ENCODE measurements at places on chromosomes 4 and X.
A peak's percentile ranks its signal among the peaks of the same experiment; 100 is the strongest.

GRCh38 chr4:18389115-18389514 is 367.6 kb upstream of the LCORL start:
- no peak for DNase-seq

DNA sequence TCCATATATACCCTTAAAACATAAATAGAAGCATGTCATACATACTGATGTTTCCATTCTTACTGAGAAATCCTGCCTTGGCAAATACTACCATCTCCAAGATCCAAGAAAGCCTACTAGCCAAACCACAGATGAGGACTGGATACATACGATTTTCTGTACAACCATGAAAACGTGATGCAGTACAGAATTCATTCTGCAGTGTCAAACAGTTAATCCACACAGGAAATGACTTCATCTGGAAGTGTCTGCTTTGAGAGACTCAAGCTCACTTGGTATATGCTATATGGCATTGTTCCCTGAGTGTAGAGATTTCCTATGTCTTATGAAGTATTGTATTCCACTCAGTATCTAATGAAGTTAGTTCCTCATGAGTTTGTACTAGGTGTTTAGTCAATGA is 94.3 kb downstream of the CT47B1 start:
- DNase-seq: no peak

DNA sequence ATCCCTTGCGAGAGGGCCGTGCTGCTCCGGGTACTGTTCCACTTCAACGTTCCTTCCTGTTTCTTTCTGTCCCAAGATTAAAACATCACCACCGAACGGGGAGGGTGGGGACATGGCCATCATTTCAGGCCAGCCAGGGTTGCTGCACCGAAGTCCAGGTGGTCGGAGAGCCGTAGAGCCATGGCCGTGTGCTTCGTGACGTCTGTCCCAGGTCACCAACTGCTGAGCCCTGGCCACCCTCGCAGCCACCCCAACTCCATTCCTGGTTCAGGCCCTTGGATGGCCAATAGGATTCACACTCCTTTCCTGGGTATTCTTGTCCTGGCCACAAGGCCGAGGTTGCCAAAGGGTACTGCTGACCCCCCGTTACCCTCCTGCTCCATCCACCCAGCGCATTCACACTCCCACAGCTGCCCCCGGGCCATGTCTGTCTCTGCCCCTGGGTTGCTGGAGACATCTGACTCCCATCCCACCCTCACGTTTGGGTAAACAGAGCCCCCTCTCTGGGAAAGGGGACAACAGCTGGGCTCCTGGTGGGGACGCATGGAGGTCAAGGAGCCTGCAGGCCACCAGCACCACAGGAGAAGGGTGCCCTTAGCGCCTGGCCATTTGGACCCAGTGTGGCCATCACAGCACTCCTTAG is 103.2 kb downstream of the HMX1 start:
- DNase-seq: no peak

DNA sequence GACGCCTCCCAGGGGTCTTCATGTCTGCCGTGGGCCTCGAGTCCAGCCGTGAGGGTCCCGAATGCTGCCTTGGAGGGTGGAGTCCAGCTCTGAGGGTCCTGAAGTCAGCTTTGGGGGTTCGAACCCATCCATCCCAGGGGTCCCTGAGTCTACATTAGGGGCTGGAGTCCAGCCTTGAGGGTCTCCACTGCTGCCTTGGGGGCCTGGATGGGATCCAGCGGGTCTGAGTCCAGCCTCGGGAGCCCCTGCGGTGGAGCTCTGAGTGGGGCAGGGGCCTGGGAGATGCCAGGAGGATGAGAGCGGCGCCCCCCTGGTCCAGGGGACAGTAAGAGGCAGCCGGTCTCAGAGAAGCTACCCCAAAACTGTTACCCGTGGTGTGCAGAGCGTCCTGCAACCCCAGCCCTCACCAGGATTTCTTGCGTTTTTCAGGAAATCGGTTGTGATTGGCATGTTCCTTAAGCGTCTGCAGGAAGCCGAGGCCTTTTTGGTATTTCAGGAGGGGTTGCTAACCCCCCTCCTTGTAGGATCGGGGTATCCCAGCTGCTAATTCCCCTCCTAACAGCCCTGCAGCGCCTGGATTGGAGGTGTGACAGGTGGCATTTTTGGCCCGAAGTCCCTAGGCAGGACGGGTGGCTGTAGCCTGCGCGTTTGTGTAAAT is 1.7 kb upstream of the GTPBP6 start:
- DNase-seq: no peak

DNA sequence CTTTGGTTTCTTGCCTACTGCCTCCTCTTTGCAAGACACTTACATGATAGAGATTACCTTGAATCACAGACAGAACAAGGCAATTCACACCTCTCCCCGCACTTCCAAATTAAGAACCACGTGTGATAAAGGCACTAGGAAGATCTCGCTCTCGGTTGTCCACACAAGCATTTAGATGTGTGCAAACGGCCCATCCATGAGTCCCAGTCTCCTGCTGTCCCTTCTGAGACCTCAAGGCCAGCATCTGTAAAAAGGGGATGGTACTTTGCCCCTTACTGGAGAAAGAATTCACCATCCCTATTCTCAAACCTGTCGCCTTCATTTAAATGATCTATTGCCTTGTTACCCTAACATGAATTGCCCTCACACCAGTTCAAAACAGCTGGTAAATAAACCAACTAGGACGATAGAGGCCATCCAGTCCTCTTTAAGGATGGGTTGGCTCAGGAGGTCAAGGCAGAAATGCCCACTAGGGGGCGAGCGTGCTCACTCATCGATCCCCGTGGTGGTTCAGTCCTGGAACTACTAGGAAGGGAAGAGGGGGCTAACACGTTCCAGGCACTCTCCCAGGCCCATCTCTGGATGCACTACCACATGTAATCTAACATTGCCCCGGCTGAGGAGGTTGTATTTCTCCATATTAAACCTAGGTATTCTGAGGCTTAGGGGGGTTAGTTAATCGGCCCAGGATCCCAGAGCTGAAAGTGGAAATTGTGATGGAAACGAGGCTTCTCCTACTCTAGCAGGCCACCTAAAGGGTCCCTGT is 95.8 kb downstream of the DHX15 start:
- peak; percentile 74 for DNase-seq

GRCh38 chr4:183770906-183771305 is 111.8 kb downstream of the TRAPPC11 start:
- no peak for DNase-seq

- no peak for DNase-seq
These were observed 7.0 kb upstream of the TRPC5OS start for GRCh38 chrX:111868726-111869638.

- DNase-seq: no peak
These were observed 94.2 kb upstream of the NKX1-1 start for GRCh38 chr4:1500231-1500965.

GRCh38 chrX:155819966-155820491 is 61.1 kb upstream of the VAMP7 start:
- DNase-seq: peak; percentile 57

DNA sequence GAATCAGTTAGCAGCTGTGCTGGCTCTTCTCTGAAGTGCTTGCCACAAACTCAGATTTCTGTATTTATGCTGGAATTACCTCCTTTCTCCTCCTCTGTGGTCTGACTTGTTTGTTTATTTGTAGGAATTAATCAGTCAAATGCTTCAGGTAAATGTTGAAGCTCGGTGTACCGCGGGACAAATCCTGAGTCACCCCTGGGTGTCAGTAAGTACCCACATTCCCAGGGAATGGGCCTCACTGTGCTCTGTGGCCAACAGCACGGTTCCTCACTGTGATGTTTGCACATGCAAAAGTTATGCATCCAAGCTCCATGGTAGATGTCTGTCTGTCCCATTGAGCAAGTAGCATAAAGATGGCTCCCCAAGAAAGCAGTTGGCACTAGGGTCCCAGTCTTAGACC is 169.9 kb downstream of the DCLK2 start:
- DNase-seq: no peak

DNA sequence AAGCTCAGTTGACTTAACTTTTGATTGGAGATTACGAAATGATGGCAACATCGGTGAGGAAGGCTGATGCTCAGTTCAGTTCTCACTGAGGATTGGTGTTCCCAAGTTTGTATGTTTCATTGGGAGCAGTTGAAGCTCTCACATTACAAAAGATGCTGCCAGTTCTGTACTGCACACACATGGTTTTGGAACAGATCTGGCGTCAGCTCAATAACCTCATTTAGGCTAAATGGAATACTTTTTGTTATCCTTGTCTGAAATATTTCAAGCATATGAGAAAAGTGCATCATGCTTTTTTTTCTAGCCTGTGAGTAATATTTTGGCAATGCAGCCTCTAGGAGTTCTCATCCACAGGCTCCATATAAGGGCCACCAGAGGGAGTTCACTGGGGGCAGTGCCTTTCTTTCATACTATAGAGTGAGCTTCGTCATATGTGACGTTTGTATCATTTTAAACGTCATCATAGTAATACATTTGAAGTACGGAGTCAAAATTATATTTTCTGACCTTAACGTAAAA is 4.1 kb downstream of the ENPEP start:
- DNase-seq: peak; percentile 21

DNA sequence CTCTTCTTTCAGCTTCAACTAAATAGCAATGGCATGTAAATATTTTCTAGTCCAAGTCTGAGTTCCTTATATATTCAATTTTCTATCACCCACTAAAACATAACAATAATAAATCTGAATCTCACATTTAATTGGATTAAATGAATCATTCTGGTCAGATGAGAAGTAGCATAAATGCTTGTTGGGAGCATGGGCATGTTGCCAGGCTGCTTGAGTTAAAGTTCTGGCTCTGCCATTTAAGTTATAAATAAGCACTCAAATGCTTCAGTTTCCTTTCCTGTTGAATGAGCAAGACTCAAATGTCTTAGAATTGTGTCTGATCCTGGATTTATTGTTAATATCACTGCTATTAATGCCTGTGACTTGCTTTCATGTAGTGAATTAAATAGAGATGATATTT is 496.3 kb downstream of the STPG2 start:
- no peak for DNase-seq

DNA sequence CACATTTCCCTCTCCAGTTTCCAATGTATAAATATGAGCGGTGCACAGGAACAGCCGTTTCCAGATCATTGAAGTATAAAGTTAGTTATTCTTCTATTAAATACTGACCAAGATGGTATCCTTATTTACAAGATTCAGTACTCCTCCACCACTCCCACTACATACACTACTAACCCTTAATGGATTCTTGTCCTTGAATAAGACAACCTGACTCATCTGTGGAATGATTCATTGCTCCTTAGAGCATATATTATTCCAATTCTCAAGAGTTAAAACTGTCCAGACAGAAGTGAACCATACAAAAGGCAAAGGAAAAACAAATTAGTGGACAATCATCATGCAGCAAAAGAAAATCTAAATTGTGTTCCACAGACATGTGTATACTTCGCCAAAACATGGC is 373.3 kb downstream of the IDS start:
- DNase-seq: no peak

GRCh38 chrX:10512258-10512657 is 108.1 kb downstream of the MID1 start:
- no peak for DNase-seq

DNA sequence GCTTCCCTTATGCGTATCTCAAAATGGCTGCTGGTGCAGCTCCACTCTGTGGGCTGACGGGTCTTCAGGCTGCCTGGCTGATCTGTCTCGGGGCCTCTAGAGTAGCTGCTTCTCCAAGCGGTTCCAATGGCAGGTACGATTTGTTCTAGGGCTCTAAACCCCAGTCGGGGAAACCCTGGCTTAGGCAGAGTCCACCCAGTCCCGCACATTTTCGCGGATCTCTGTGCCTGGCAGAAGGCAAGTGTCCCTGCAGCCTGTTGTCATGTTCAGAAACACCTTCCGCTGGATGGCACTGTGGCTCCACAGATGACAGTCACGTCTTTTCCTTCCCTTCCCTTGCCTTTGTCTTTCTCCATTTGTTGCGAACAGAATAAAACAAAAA is 54.4 kb downstream of the NBDY start:
- DNase-seq: no peak

DNA sequence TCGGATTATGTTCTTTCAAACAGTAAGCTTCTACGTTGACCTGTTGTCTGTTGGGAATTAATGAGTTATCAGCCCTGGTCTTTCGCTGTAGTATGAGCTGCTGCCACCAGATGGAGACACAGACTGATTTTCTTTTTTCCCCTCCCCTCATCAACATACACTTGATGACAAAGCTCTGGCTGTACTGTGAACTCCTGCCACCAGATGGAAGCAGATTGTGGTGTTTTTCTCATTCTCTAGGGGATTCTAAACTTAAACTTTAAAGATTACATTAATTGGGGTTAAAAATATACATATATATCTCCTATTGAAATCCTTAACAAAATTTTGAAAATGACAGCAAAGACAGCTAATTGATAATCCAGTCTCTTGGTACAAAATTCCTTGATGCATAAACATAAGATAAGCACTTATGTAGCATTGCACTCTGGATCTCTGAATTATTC is 44.8 kb downstream of the SMS start:
- DNase-seq: peak; percentile 79

GRCh38 chrX:70452143-70452733 is 7.6 kb downstream of the DLG3 start:
- peak; percentile 65 for DNase-seq

GRCh38 chr4:132076829-132077228 is 1072.3 kb upstream of the PCDH10 start:
- DNase-seq: no peak

DNA sequence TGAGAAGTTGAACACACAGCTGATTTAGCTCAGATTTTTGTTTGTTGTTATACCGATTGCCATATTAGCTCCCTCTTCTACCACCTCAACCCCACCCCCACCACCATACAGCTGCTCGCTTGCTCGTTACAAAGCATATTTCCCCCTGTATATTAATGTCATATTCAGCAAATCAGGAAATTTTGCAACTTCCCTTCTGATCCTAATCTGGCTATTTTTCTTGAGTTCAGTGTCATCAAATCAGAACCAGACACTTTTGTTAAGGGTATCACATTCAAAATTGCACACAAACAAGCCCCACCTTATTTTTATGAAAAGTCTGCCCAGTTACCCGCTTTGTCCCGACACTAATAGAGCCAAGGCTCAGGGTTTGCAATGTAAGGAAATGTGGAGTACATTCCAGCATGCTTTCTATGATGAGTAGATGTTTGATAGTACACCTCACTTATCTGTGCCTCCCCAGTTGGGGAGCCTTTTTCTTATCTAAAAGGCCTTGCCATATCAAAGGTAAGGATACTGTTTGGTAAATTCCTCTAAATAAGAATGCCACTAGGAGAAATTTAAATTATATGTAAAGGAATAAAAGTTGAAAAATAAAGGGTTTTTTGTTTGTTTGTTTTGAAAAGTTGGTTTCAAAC is 212.2 kb downstream of the CBR4 start:
- DNase-seq: no peak

- DNase-seq: no peak
These were observed 41.7 kb upstream of the FRMD7 start for GRCh38 chrX:132169554-132169953.

DNA sequence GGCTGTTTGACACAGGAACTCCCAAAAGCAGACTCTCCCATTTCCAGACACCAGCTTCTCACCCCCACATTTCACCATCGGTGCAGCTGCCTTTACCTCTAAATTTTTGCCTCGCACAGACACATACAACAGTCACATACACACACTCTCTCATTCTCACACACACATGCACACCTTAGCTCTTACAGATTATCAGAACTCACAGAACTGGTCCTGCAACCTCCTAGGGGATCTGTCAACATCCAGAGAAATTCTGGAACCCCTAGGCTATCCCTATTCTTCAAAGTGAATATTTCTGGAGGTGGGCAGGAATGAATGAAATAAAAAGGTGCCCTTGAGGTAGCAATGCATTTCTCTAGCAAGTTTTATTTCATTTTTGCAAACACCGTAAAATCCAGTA is 4.1 kb downstream of the HS6ST2 start:
- no peak for DNase-seq

- no peak for DNase-seq
These were observed 2.8 kb downstream of the NHS start for GRCh38 chrX:17377795-17378194.

Data from HEK293T (cell line).